Stimulated activated effector memory CD8-positive, alpha-beta T cell treated with anti-CD3 and anti-CD28 coated beads, Interleukin-12 subunit alpha, Interleukin-12 subunit beta, amount 100 ng/mL, for 72 hours (primary cell): ENCODE measurements at places on chromosomes 4 and X.
A peak's percentile ranks its signal among the peaks of the same experiment; 100 is the strongest.

GRCh38 chrX:19839770-19840254, 47.6 kb downstream of the SH3KBP1 start:
- DNase-seq: no peak

GRCh38 chr4:177964693-177965168, 522.5 kb upstream of the AGA start:
- DNase-seq: no peak

DNA sequence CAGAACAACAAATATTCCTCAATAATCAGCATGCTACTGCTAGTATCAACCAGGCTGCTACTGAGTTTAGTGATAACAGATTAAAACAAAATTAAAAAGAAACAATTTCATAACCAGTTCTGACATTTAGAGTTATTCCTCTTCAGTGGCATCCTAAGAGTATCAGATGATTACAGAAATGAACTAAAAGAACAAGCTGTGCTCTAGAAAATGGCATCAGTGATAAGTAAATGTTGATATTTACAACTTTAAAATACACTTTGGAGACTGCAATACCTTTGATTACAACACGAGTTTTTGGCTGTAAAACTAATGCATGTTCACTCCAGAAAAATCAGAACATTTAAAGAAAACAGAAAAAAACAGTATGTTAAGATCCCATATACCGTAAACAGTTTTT, 72.9 kb downstream of the ADGRA3 start:
- DNase-seq: no peak

- DNase-seq: peak; percentile 12
Measured at GRCh38 chrX:37746218-37746941, 33.5 kb upstream of the CYBB start.

DNA sequence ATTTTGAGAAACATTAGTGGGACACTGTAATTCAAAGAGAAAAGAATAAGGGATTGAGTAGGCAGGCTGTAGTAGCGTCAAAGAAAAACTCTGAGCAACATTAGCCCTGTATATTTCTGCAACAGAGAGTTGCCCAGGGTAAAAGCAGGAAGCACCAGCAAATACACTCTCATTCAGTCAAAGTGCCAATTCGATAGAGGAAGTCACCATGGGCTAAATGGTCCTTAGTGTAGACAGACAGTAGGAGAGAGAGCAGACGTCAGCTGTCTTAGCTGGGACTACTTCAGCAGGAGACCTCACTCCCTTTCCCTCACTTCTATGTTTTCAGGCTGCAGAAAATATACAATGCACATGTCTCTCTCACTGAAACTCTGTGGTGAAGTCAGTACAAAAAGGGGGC, 2073.8 kb upstream of the TENM3 start:
- no peak for DNase-seq

DNA sequence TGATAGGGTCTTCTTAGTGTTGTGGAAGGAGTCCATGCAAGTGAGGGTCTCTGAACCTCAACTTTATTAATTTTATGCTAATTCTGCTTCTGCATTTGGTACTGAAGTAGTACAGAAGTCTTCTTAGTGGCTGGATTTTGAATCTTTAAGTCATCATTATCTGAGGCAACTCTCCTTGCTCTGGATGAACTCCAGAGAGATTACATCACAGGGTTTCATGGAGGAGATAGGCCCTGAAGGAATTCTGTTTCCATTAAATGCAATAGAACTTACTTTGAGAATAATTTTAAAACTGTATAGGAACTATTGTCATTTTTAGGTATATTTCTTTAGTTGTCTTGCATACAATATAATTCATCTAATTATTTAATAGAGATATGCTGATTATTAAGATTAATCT, 451.2 kb downstream of the FAT4 start:
- DNase-seq: no peak

DNA sequence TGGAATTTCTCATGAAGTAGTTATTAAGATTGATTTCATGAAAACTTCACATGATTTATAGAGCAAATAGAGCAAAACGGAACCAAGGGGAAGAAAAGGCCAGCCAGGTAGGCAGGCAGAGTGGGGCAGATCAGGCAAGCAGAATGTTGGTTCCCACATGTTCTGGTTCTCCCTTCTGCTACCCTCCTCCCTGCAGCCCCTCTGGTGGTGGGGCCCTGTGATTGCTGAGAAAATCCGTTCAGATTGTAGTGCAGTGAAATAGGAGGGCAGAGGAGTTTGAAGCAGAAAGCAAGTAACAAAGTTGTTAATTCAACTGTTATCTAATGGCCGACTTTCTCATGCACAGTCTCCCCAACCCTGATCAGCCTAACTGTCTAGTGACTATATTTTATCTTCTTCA, 185.3 kb downstream of the MID1IP1 start:
- DNase-seq: no peak

DNA sequence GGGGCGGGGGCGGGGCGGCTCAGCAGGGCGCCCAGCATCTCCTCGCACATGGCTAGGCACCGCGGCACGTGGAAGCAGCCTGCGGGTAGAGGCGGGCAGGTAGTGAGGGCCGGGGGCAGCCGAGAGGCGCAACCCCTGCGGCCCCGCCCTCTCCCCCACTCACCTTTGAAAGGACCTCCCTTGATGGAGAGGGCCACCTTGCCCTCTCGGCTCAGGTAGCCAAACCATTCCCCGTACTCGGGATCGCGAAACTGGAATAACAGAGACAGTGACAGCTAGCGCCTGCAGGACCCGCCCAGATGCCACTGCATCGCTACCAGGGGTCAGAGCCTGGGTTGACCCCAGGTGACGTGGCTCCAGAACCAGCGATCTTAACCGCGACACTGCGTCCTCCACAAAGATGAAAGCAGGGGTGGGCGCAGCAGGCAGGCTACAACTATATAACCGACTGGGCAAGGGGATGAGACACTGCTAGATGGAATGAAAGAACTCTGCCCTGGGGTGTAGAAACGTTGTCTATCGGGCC, 552 bp upstream of the NAA10 start:
- no peak for DNase-seq

DNA sequence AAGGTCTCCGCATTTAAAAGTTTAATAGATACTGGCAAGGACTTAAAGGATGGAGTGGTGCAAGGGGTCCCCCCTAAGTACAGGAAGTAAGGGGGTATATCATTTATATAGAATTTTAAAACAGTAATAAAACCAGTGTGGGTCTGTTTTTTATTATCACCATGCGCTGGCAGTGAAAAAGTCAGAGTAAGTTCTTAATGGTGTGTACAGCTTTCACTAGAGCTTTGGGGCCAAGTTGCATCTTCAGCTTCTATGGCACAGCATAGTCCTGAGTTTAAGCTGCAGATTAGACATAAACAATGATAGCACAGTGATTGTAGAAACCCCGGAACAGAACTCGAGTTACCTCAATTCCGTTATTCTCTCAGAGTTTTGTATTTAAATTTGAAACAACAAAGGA, 27.6 kb downstream of the RHOH start:
- no peak for DNase-seq

DNA sequence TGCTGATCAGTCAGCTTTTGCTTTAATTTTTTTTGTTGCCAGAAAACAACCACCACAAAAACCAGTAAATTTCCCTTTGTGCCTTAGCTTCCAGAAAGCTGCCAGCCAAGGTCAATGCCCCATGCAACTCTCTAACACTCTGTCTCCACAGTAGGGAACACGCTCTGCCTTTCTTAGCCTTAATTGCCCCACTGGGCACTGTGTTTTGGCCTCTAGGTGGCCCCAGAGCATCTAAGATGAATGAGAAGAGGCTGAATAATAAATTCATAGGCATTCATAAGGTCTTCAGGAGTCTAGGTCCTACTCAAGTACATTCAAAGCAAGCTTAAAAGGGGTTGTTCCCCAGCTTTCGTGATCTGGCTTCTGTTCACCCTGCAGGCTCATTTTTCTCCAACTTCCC, 57.7 kb upstream of the PASD1 start:
- no peak for DNase-seq

DNA sequence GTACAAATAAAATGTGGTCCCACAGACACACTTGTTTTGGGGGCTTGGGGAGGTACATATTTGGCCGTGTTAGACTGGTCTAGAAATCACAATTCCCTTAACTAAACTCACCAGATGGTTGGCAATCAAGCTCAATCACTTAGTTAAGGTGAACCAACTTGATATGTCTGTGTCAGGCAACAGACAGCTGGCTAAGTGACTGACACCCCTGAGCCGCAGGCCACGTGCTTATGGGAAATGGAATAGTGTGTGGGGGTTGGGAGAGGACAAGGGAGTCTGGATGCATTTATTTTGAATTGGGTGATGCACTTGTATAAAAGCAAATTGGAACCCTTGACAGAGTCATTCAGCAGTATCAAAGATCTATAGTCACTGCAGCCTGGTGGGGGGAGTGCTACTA, 209.0 kb downstream of the HS6ST2 start:
- no peak for DNase-seq

- no peak for DNase-seq
Measured at GRCh38 chrX:19626230-19626629, 110.9 kb upstream of the MAP3K15 start.

GRCh38 chr4:184765473-184766340, 31.8 kb upstream of the CENPU start:
- no peak for DNase-seq
